Activated naive CD8-positive, alpha-beta T cell treated with anti-CD3 and anti-CD28 coated beads, Interleukin-2, amount 50 U/mL, for 16 hours (primary cell): ENCODE measurements at places on chromosomes 3 and 15.

DNA sequence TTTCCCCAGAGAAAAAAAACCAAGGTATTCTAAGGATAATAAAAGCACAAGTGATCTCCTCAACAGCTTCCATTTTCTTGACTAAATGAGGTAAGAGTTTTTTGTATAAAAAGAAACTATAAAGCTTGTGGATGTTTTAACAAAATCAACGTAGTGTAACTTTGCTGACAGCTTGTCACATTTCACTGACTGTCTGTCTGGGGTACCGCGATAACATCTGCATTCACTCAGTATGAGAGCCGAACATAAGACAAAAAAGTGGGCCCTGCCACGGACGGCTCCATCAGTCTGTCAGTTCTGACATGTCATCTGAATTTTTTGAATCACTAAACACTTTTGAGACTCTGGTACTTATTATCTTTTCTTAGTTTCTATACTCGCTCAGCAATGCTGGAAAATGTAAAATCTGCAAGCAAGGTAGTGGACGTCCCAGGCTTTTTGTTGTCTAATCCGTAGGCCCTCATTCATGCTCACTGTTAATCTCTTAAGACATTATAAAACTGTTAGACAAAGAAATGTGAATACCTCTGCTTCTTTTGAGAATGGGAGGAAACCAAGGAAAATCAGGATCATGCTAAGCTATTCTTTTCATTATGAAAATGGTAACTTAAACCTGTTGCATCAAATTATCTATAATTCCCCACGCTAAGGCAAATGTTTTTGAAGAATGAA lies 307.1 kb downstream of the MECOM start:
- no peak for DNase-seq

- no peak for DNase-seq
Measured at GRCh38 chr3:66555214-66555844, 54.5 kb upstream of the LRIG1 start.

GRCh38 chr15:91954292-91954691 lies 100.8 kb downstream of the SLCO3A1 start:
- DNase-seq: no peak

DNA sequence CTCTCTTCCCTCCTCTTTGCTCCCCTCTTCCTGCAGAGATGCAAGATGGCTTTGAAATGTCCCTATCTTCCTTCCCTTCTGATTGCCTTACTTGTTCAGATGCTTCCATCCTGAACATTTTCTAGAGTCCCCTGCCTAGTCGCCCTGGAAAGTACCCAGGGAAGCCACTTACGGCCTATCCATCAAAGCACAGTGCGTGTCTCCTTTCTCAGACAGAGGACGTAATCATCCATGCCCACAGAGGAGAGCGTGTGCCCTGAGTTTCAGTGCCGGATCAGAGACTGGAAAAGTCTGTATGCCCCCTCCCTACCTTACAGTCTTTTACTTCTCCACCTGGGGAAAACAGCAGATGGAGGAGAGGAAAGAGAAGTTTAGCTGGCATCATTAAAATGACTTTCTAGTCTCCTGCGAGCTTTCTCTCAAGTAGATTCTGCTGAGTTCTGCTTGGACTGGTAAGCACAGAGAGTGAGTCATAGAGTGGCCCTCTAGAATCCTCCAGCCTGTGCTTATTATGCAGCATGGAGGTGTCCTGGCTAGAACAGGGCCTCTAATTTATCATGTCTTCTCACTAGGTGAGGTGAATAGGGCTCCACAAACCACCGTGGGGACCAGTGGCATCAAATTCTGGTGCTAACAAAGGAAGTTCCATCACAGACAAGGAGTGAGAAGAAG lies 114.6 kb downstream of the SLCO3A1 start:
- no peak for DNase-seq

- DNase-seq: no peak
Measured at GRCh38 chr3:143302638-143303171, 183.1 kb downstream of the CHST2 start.

- no peak for DNase-seq
Measured at GRCh38 chr15:66675446-66675845, 26.6 kb upstream of the SMAD6 start.

- no peak for DNase-seq
Measured at GRCh38 chr15:67095912-67096311, 30.5 kb downstream of the SMAD3 start.

DNA sequence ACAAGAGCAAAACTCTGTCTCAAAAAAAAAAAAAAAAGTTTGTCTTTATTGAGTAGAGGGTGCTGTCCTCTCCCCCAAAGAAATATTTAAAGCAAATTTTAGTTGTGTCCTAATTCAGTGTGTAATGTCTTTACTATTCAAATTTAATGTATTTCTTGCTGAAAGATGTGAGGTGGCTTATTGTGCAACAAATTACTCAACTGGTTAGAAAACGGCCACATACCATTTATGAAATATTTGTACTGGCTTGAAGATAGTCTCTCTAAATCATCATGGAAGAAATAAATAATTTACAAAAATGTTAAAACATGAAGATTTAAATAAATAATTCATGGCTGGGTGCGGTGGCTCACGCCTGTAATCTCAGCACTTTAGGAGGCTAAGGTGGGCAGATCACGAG lies 63.0 kb downstream of the SLTM start:
- no peak for DNase-seq

- no peak for DNase-seq
Measured at GRCh38 chr3:66095295-66096001, 56.7 kb upstream of the MAGI1 start.

GRCh38 chr15:68195336-68196112 lies 9.6 kb downstream of the CALML4 start:
- DNase-seq: no peak
